Stimulated activated CD8-positive, alpha-beta memory T cell treated with anti-CD3 and anti-CD28 coated beads, Interleukin-15, amount 100 ng/mL, for 4 hours (primary cell): ENCODE measurements at places on chromosomes 3 and 15.
A peak's percentile ranks its signal among the peaks of the same experiment; 100 is the strongest.

GRCh38 chr15:55247766-55248427 is 41.7 kb downstream of the RAB27A start:
- no peak for DNase-seq

DNA sequence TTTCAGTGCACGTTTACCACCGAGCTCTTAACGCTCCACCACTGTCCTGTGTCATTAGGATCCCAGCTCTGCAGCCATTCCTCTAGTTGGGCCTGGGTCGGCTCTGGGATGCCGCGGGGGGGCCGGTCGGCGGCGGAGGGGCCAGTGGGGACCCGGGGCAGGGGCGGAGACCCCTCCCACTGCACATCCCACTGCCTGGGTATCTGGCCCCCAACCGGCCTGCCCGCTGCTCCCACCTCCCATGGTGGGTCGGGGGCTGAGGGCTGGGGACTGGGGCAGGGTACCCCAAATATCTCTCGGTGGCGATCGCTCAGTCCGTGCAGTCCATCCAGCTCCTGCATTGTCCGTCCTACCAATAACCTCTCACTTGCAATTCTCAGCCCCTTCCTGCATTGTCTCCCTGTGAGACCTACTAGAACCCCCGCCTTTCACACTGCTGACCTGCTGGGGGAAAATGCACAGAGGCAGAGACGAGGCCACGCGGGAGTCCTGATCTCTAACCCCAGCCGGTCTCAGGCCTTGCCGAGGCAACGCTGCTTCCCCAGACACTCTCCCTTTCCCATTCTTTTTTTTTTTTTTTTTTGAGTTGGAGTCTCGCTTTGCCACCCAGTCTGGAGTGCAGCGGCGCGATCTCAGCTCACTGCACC is 24.0 kb upstream of the MUC20 start:
- no peak for DNase-seq

GRCh38 chr3:152400887-152401286 is 132.2 kb downstream of the MBNL1 start:
- DNase-seq, result no peak

GRCh38 chr15:97470417-97470816 is 490.1 kb upstream of the ARRDC4 start:
- no peak for DNase-seq

GRCh38 chr3:52525680-52526561 is 7.7 kb downstream of the NT5DC2 start:
- DNase-seq, result no peak

DNA sequence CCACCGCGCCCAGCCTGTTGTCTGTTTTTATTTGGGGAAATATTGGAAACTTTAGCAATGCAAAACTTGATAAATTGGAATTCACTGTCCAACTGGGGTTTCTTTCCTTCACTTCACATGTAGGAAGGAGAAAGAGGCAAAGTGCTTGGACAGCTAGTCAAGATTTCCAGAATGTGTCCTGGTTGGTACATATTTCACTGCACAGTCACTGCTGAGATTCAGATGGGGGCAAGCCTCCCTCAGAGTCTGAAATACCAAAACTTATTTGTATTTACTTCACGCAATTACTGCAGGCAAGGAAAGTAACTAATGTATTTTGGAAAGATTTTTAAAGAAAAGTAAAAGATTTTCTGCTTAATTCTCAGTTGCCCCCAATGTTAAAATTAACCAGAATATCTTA is 21.0 kb downstream of the LRRC31 start:
- no peak for DNase-seq

- no peak for DNase-seq
Measured at GRCh38 chr3:127748754-127749327, 73.5 kb downstream of the MGLL start.

DNA sequence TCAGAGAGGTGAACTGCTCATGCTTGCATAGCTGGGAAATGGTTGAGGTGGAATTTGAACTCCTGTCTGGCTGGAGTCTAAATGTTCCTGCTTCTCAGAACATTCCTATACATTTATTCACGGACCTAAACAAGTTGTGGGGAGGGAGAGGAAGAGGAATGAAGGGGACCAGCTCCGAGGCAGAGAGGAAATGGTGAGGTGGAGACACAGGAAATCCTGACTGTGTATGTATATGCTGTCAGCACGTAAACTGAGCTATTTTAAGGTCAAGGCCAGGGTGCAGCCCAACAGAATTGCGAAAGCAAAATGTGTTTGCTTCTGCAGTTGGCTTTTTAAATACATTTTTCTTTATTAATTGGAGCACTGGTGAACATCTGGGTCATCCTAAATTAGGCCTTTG is 74.1 kb upstream of the POMGNT2 start:
- peak; percentile 11 for DNase-seq

DNA sequence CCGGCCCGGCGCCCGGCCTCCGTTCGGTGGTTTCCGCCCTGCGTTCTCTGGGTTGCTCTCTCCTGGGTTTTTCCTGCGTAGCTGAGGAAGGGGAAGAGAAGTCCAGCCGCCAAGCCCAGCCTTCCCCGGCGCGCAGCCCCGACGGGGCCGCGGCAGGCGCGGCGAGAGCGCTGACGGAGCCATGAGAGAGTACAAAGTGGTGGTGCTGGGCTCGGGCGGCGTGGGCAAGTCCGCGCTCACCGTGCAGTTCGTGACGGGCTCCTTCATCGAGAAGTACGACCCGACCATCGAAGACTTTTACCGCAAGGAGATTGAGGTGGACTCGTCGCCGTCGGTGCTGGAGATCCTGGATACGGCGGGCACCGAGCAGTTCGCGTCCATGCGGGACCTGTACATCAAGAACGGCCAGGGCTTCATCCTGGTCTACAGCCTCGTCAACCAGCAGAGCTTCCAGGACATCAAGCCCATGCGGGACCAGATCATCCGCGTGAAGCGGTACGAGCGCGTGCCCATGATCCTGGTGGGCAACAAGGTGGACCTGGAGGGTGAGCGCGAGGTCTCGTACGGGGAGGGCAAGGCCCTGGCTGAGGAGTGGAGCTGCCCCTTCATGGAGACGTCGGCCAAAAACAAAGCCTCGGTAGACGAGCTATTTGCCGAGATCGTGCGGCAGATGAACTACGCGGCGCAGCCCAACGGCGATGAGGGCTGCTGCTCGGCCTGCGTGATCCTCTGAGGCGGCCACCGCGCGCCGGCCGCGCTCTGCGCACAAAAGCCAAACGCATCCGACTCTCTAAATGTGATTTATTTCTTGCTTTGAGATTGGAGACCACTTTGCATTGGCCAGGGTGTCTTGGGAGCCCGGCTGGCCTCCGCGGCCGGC is 727 bp downstream of the RAP2B start:
- DNase-seq, result peak; percentile 14

GRCh38 chr3:138394156-138394555 is 40.3 kb upstream of the ESYT3 start:
- DNase-seq, result no peak

- DNase-seq, result no peak
Measured at GRCh38 chr15:42080919-42081830, 13.2 kb downstream of the PLA2G4D start.

GRCh38 chr3:71425491-71426071 is 157.9 kb downstream of the FOXP1 start:
- no peak for DNase-seq

GRCh38 chr15:94066046-94066445 is 165.3 kb upstream of the MCTP2 start:
- no peak for DNase-seq

GRCh38 chr3:109338322-109338721 is 976 bp upstream of the DPPA4 start:
- DNase-seq, result no peak

- DNase-seq, result peak; percentile 17
Measured at GRCh38 chr15:85296615-85297402, 83.6 kb upstream of the AKAP13 start.

DNA sequence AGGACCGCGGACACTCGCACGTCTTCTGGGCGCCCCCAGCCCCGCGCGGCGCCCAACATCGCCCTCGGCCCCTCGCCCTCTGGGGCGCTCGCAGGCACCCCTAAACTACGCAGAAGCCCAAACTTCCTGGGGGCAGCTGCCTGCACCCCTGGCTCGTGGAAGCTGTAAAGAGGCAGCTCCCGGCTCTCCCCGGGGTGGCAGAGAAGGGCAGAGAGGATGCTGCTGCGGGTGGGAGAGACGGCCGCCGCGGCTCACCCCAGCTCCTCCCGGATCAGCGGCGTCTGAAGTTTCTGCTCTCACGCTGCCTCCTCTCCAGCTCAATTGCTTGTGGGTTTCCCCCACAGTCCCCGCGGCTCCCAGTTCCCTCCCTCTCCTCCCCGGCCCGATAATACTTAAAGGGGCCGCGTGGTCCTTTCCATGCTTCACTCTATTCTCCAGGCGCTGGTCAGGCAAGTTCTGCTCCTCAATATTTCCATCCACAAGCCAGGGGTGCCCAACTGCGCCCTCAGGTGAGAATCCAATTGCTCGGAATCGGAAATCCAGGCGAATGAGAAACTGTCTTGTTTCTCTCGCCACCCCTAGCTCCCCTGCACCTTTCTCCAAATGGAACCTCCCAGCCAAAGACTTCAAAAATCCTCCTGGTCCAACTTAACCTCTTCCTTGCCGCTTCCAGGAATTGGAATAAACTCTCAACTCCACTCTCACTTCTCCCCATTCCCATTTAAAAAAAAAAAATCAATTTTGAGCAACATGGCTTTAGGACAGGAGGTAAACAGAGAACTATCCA is 748.5 kb downstream of the ROBO1 start:
- DNase-seq, result no peak

DNA sequence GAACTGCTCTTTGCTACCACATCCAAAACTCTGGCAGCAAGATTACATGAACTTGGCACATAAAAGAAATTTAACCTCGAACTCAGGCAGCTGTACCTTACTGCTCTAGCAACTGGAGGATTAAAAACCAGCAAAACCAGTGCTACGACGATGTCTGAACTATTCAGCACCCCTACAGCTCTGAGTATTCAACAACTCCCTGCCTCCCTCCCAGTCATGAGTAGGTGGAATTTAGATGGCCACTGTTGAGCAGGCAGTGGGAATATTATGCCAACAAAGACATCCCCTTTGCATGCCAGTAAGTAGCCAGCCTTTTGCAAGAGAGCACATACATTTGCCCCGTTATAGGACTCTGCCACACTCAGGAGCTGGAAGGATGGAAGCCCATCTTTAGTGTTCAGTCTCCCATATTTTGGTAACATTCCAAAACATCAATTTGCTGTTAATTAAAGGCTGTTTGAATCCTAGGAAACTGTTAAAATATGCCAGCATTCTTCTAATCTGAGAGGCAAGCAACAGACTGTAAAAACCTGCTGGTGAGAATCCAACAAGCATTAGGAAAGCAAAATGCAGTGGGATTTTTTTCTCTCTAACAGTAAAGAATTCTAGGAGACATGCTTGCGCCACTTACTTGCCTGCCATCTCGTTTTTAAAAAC is 85.4 kb downstream of the ZNF385D start:
- DNase-seq, result no peak

GRCh38 chr15:91222052-91222451 is 122.0 kb downstream of the SV2B start:
- DNase-seq, result no peak

DNA sequence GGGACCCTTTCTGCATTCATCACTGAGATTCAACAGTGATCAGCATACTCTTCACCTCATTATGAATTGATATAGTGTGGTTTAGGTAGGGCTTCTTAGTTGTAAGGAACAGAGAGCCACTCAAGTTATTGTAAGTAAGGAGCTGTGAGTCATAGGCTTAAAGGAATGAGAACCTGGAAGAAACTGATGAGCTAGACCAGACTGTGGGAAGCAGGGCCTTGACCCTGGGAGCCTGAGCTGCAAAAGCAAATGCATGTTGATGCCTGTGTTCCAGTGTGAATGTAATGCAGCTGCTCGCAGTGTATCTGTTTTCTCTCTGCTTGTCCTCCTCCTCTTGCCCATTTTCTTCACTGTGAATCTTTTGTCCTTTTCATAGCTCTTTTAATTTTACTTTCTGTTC is 13.6 kb downstream of the ZKSCAN7 start:
- no peak for DNase-seq

GRCh38 chr3:35733341-35733740 is 94.0 kb downstream of the ARPP21 start:
- no peak for DNase-seq

DNA sequence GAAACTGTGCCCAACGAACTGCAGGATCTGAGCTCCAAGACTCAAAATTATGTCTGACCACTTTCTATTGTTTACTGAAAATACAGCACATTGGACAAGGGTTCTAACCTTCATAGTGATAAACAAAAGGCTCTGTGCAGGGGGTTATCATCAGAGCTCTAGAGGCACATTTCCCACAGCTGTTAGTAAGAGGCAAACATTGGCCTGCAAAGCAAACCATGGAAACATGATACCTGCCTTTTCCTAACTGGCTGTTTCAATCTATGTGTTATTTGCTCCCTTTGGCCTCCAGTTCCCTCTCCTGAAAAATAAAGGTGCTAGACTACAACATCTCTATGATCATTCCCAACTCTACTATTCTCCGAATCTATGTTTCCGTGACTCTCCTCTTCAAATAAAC is 159.7 kb upstream of the ARHGEF26 start:
- no peak for DNase-seq

- DNase-seq, result no peak
Measured at GRCh38 chr3:141400073-141400971, 32.0 kb downstream of the ZBTB38 start.

GRCh38 chr3:161100994-161101393 is 4.2 kb downstream of the B3GALNT1 start:
- no peak for DNase-seq

DNA sequence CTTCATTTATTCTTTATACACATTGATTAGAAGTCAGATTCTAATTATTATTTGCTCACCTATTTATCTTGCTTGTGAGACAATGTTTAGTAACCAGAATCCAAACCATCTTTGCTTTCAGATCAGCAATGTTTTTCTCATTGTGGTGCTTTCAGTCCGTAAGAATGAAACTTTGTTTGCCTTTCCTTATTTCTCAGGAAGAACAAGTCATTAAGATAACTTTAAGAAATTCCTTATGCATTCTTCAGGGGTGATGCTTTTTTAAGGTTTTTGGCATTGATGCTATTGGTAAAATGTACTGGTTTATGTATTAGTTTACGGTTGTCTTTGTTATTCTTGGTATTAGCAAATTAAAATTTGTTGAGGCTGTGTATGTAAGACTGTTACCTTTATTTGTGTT is 120.8 kb upstream of the POU1F1 start:
- no peak for DNase-seq

DNA sequence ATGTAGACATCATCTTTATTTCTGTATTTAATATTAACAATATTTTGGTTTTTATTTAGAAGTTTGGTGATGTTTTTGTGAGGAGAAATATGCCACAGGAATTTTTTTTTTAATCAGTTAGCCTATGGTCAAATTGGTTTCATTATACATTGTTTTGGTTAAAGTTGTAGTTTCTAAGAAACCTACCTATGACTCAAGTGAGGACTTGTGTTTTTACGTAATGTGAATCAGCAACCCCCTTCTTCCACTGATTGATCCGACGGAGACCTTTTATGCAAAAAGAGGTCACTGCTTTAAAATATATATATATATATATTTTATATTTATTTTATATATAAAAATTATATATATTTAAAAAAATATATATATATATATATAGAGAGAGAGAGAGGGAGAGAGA is 698.1 kb downstream of the FHIT start:
- no peak for DNase-seq

DNA sequence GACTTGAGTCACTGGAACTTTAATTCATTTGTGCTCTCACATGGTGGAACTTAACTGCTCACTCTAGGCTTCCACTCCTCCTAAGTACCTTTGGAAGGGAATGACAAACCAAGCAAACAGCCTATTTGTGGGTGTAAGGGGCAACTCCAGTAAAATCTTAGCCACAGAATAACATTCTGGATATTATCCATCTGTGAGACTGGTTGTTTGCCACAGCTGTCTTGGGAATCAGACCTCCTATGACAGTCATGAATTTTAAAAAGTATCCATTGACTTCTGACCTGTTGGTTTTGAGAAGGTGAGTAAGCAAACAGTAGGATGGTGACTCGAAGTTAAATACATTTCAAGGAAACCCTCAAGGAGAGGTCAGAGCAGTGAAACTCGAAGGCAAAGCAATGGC is 147.3 kb upstream of the CDIN1 start:
- no peak for DNase-seq
